ENCODE measurements at places on chromosomes 11 and 22. TPM values are rescaled to one million over a fixed set of nuclear protein-coding genes. Genes with fewer than 3 reads are reported as not detected.

The RNF169 gene
- polyA plus RNA-seq: 10.0 TPM

GRCh38 chr11:78248903-78249302 lies 60.2 kb downstream of the USP35 start:
- no peak for DNase-seq
- H3K27ac ChIP-seq: no peak overlapping the region
- peaks cover 4% of the 10 kb centered on the region for H3K4me1 ChIP-seq
- H3K36me3 ChIP-seq: peaks cover 10% of the 10 kb centered on the region

DNA sequence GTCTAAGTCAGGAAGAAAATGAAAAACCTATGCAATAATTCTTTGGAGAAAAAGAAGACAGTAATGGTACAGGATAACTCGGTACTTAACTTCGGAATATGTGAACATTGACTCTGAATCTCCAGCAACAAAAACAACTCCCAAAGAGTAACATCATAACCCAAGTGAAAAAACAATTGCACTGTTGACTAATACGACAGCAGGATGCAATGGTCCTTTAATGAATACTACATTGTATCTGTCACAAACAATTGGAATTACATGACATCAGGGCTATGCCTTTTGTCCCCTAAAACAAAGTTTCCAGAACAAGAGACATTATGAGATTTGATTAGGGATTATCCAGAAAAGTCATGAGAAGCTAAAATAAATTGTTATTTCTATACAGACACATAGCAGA lies 1065.9 kb downstream of the LRRC4C start:
- H3K4me3 ChIP-seq: no peak overlapping the region
- H3K27me3 ChIP-seq: no peaks in the 10 kb centered on the region
- no peak overlapping the region for H3K27ac ChIP-seq
- no peaks in the 10 kb centered on the region for H3K4me1 ChIP-seq

The GAL gene
- polyA plus RNA-seq: 8.0 TPM

The SIK3 gene
- 53.5 TPM for polyA plus RNA-seq

DNA sequence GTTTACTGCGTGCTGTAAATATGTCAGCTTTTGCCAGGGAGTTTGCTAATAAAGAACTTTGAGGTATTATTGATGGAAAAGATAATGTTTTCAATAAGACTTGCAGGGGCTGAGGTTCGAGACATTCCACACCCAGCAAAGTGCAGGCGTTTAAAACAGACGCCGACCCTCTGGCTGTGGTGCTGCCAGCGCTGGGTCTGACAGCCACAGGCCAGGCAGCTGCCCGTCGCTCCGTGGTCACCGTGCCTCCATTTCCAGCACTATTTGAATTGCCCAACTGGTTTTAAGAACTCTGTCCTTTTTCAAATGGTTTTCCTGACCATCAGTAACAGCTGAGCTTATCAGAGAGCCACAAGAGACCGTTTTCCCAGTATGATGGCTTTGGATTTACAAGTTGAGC lies 28.1 kb upstream of the ALX4 start:
- H3K4me1 ChIP-seq: no peaks in the 10 kb centered on the region
- H3K27me3 ChIP-seq: peaks cover 66% of the 10 kb centered on the region
- H3K4me3 ChIP-seq: no peak overlapping the region
- H3K36me3 ChIP-seq: no peaks in the 10 kb centered on the region
- no peak for DNase-seq
- no peak overlapping the region for H3K27ac ChIP-seq

The MN1 gene
- polyA plus RNA-seq: 26.1 TPM

The CUL5 gene
- polyA plus RNA-seq: 20.4 TPM

The CCDC89 gene
- 1.2 TPM for polyA plus RNA-seq

- H3K27me3 ChIP-seq: no peaks in the 10 kb centered on the region
- peaks cover 75% of the 10 kb centered on the region for H3K36me3 ChIP-seq
- H3K4me1 ChIP-seq: no peaks in the 10 kb centered on the region
These were observed 4.9 kb downstream of the RGL4 start for GRCh38 chr22:23695571-23696325.

The NUP98 gene
- polyA plus RNA-seq: 38.4 TPM

DNA sequence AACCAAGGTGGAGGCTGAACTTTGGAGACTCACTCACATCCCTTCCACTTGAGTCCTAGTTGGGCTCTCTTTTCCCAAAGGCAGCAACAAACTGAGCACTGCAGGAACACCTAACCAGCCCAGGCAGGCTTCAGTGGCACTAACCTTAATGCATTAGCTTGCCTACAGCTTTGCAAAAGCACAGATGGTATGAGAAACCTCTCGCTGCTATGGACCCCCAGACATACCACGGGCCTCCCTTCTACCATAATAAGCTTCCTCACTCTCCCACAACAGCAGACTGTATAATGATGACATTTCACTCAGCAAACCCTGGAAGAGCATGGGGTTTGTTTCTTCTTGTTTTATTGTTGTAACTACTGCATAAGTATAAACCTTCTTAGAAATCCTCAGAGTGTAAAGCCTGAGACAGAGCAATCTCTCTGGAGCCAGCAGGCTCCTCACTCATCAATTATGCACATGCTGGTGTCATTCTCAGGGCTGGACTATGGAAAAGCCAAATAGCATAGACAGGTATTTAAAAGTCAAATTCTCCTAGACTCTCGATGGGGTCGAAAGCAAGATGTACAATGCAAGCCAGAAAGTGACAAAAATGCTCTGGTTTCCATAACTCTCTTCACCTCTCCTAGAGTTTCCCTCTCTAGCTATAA lies 167.6 kb downstream of the NXPE2 start:
- DNase-seq: no peak
- no peak overlapping the region for H3K27ac ChIP-seq
- H3K27me3 ChIP-seq: no peaks in the 10 kb centered on the region
- H3K36me3 ChIP-seq: no peaks in the 10 kb centered on the region

The PTGDR2 gene
- 3.2 TPM for polyA plus RNA-seq

DNA sequence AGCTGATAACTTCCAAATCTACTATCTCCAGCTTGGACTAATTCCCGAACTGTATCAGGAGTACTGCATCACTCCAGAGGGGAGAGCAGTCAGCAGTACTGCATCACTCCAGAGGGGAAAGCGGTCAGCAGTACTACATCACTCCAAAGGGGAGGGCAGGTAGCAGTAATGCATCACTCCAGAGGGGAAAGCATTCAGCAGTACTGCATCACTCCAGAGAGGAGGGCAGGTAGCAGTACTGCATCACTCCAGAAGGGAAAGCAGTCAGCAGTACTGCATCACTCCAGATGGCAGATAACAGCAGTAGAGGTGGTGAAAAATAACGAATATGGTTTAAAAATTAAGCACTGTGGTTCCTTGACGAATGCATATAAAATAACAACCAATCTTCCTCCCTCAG lies 8.4 kb downstream of the CWC15 start:
- no peaks in the 10 kb centered on the region for H3K4me1 ChIP-seq
- H3K36me3 ChIP-seq: peaks cover 38% of the 10 kb centered on the region
- H3K27ac ChIP-seq: no peak overlapping the region
- DNase-seq: no peak
- no peaks in the 10 kb centered on the region for H3K27me3 ChIP-seq

DNA sequence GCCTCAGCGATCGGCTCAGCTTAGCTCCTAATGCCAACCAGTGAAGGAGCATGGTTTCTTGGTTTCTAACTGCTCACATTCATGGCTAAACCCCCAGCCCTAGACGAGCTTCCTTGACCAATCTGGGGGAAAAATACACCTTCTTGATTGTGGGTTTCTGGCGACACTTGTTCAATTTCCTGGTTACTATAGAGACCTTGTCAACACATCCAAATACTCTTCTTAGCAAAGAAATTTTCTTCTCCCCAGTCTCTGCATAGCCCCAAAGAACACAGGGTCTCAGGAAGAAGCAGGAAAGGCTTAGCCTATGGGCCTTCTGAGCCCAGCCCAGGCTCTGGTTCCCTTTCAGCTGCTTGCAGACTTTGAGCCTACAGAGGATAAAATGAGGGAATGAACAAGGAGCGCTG lies 88.5 kb upstream of the SYT13 start:
- no peaks in the 10 kb centered on the region for H3K27me3 ChIP-seq
- H3K4me1 ChIP-seq: peaks cover 18% of the 10 kb centered on the region
- no peaks in the 10 kb centered on the region for H3K36me3 ChIP-seq
- no peak for DNase-seq
- no peak overlapping the region for H3K4me3 ChIP-seq
